MCF 10A (cell line): ENCODE measurements at places on chromosomes 5 and 9. TPM values are rescaled to one million over a fixed set of nuclear protein-coding genes. Genes with fewer than 3 reads are reported as not detected.

- H3K36me3 ChIP-seq = no peaks in the 10 kb centered on the region
- no peak overlapping the region for H3K27ac ChIP-seq
- H3K4me3 ChIP-seq = no peak overlapping the region
- peaks cover 25% of the 10 kb centered on the region for H3K4me1 ChIP-seq
- H3K27me3 ChIP-seq = no peaks in the 10 kb centered on the region
- peak; percentile 83 for DNase-seq
These were observed 21.7 kb downstream of the F2RL2 start for GRCh38 chr5:76601470-76601869.

DNA sequence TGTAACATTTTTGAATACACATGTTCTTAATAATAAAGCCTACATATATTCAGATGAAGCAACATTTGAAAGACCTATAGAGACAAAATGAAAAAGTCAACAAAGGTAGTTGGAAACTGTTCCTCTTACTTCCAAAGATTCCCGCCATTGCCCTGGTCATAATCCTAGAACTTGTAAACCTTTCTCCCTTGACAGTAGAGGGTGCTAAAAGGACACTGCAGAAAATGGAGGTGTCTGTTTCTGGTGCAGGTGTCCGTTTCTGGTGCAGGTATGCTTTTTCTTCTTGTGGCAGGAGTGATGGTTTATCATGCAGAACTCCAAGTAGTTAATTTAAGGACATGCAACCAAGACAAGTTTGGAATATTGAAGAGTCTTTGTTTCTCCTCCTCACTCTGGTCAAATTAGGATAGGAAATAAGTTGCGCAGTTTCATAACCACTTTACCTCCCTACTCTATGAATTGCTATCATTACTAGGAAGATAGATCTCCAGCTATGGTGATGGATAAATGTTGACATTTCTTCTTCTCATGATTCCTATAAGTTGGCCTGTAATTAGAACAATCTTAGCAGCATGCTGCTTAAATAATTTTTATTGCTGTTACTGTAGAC is 56.0 kb upstream of the FAM174A start:
- no peak overlapping the region for H3K4me3 ChIP-seq
- no peaks in the 10 kb centered on the region for H3K4me1 ChIP-seq
- no peak overlapping the region for H3K27ac ChIP-seq
- DNase-seq = peak; percentile 76
- no peaks in the 10 kb centered on the region for H3K27me3 ChIP-seq

Gene ZDHHC11B
- total RNA-seq = 0.17 TPM in 1 of 2 replicates, not detected in the other

- H3K27me3 ChIP-seq = no peaks in the 10 kb centered on the region
- peaks cover 28% of the 10 kb centered on the region for H3K36me3 ChIP-seq
- peaks cover 51% of the 10 kb centered on the region for H3K4me1 ChIP-seq
- DNase-seq = no peak
These were observed 18.1 kb downstream of the PRRC2B start for GRCh38 chr9:131411719-131412681.

GRCh38 chr5:180470966-180471582 is 23.1 kb upstream of the CNOT6 start:
- no peak overlapping the region for H3K27ac ChIP-seq
- no peak overlapping the region for H3K4me3 ChIP-seq
- no peaks in the 10 kb centered on the region for H3K27me3 ChIP-seq
- DNase-seq = peak; percentile 72
- H3K4me1 ChIP-seq = peaks cover 18% of the 10 kb centered on the region
- no peaks in the 10 kb centered on the region for H3K36me3 ChIP-seq

GRCh38 chr5:134552301-134552700 is 26.8 kb downstream of the JADE2 start:
- H3K36me3 ChIP-seq = peaks cover 85% of the 10 kb centered on the region
- H3K27ac ChIP-seq = peak overlapping the region; percentile 91
- peak overlapping the region; percentile 33 for H3K4me3 ChIP-seq
- peaks cover 53% of the 10 kb centered on the region for H3K4me1 ChIP-seq

Gene PALM2AKAP2
- 5.3 and 9.1 TPM in 2 replicates for total RNA-seq

DNA sequence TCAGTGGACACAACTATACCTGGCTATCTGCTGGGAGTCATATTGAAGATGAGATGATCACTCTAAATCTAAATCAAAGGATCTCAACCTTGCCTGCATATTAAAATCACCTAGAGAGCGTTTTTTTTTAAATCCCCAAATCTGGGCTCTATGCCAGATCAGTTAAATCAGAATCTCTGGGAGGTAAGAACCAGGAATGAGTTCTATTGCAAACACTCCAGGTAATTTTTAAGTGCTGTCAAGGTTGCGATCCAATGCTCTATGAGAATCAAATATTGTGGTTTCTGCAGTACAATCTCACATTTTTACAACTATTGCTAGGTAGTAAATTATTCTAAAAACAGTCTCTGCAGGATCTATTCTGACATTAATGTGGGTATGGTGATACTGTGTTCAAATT is 202.3 kb upstream of the OR13F1 start:
- H3K4me1 ChIP-seq = peaks cover 6% of the 10 kb centered on the region
- H3K27me3 ChIP-seq = no peaks in the 10 kb centered on the region
- no peak overlapping the region for H3K4me3 ChIP-seq
- H3K36me3 ChIP-seq = no peaks in the 10 kb centered on the region

Gene EIF4E1B
- not detected in 2 replicates for total RNA-seq

GRCh38 chr5:115321309-115321708 is 24.9 kb upstream of the CCDC112 start:
- DNase-seq = peak; percentile 22
- no peaks in the 10 kb centered on the region for H3K36me3 ChIP-seq
- no peak overlapping the region for H3K27ac ChIP-seq
- H3K4me3 ChIP-seq = no peak overlapping the region

DNA sequence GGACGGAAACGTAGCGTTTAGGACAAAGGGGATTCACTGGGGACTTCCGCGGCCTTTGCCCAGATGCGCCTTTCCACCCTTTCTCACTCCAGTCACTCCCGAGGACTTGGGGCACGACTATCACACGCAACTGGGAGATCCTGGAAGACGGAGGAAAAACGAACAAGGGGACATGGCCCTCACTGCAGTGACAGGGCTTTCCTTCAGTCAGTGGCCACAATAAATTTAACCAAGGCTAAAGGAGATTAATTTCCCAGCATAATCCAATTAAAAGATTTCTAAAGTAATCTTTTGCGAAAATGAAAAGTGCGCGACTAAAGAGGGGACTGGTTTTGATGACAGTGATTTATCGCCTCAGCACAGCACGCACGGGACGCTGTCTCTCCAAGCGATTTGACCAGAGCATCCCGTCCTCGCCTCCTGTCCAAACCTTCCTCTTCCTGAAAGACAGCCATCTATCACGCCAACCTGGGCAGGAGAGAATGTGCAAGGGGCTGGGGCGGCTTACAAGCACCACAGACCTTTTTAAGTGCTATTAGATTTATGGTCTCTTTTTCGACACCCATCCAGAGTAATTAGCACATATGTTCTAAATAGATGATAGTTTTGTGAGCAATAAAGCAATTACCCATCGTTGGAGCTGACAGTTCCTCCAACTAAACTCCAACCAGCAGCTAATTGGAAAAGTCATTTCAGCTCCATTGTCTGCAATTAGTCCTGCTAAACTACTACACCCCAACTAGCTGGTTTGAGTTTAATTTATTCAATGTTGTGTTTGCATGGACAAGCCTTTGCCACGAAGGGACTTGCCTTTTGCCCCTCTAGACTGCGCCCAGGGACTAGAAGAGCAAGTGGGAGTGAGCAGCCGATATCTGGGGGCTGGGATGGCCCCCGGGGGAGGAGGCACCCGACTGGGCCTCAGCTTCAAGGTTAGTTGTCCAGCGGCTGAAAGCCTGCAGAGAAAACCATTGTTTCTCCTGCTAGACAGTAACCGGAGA is 7.4 kb downstream of the NR2F1-AS1 start:
- H3K4me3 ChIP-seq = no peak overlapping the region
- H3K27me3 ChIP-seq = no peaks in the 10 kb centered on the region
- DNase-seq = no peak
- no peaks in the 10 kb centered on the region for H3K36me3 ChIP-seq
- H3K27ac ChIP-seq = no peak overlapping the region

GRCh38 chr9:76153902-76154629 is 240.2 kb downstream of the RFK start:
- no peak overlapping the region for H3K4me3 ChIP-seq
- no peaks in the 10 kb centered on the region for H3K27me3 ChIP-seq
- no peaks in the 10 kb centered on the region for H3K4me1 ChIP-seq
- H3K36me3 ChIP-seq = no peaks in the 10 kb centered on the region
- H3K27ac ChIP-seq = no peak overlapping the region

Gene FAM221B
- not detected in 2 replicates for total RNA-seq

DNA sequence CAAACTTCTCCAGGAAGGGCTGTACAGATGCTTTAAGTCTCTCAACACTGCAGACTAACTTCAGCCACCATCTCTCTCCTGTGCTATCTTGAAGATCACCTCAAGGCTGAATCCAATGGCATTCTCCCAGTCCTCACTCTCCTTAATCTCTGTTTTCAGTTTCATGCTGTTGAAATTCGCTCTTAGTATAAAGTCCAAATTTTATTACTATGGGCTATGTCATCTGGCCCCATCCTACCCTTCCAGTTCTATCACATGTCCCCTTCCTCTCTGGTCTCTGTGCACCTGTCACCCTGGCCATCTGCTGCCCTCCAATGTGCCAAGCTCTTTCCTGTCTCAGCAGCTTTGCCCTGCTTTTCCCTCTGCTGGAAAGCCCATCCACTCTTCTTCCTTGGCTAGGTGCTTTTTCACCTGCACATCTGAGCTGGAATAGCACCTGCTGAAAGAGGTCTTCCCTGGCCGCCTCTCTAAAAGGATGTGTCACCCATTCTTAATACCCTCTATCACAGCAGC is 284.7 kb upstream of the MAP3K1 start:
- DNase-seq = no peak
- H3K4me3 ChIP-seq = no peak overlapping the region
- H3K36me3 ChIP-seq = no peaks in the 10 kb centered on the region
- peak overlapping the region; percentile 10 for H3K27ac ChIP-seq
- H3K4me1 ChIP-seq = peaks cover 28% of the 10 kb centered on the region
- H3K27me3 ChIP-seq = no peaks in the 10 kb centered on the region

GRCh38 chr5:179734536-179735164 is 2.0 kb downstream of the MAML1 start:
- H3K4me1 ChIP-seq = peaks cover 35% of the 10 kb centered on the region
- H3K27me3 ChIP-seq = no peaks in the 10 kb centered on the region
- H3K27ac ChIP-seq = peak overlapping the region; percentile 58
- H3K36me3 ChIP-seq = peaks cover 47% of the 10 kb centered on the region

GRCh38 chr5:7663808-7664207 is 187.1 kb downstream of the CFAP90 start:
- no peak for DNase-seq
- peaks cover 9% of the 10 kb centered on the region for H3K4me1 ChIP-seq
- no peaks in the 10 kb centered on the region for H3K36me3 ChIP-seq
- no peak overlapping the region for H3K4me3 ChIP-seq
- no peaks in the 10 kb centered on the region for H3K27me3 ChIP-seq

Gene STK32A
- total RNA-seq = 3.3 and 11.4 TPM in 2 replicates

DNA sequence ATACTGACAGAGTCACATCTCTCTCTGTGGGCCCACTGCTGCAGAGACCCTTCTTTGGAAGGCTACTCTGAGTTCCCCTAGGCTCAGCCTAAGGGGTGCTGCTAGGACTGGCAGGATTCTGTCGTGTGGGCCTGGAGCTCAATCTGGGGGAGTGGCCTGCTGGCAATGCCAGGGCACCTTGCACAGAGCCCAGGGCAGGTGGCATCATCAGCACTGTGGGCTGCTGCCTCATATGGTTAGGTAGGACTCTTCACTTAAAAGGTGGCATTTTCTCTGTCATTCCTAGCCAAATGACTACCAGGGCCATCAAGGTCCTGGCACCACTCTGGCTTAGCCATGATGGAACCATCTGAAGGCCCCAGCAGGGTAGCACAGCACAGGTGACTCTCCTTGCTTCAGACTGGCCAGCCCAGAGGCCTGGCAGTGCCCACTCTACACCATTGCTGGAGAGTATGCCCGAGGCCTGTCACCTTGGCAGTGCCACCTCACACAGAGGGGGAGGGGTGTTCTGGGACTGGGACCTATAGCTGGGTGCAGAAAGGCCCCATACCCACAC is 21.9 kb downstream of the PITX1 start:
- no peaks in the 10 kb centered on the region for H3K4me1 ChIP-seq
- peaks cover 5% of the 10 kb centered on the region for H3K36me3 ChIP-seq
- no peak for DNase-seq
- no peak overlapping the region for H3K27ac ChIP-seq

DNA sequence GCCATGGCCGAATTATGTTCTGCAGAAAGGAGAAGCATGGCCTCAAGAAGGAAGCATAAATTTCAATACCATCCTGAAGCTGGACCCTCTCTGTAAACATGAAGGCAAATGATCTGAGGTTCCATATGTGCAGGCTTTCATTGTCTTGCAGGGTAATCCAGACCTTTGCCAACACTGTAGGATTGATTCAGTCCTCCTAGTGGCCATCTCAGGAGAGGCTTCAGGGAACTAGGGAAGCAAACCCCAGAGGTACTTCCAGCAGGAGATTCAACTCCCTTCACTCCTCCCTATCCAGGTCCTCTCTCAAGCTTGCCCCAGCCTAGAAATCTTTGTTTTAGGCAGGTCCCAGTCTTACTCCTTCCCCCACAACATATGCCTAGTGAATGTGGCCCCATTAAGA is 99.3 kb upstream of the HCN1 start:
- H3K36me3 ChIP-seq = no peaks in the 10 kb centered on the region
- no peaks in the 10 kb centered on the region for H3K27me3 ChIP-seq
- DNase-seq = no peak
- no peak overlapping the region for H3K27ac ChIP-seq

GRCh38 chr5:175047048-175047447 is 322.7 kb downstream of the MSX2 start:
- peaks cover 6% of the 10 kb centered on the region for H3K36me3 ChIP-seq
- no peak overlapping the region for H3K4me3 ChIP-seq
- no peaks in the 10 kb centered on the region for H3K4me1 ChIP-seq
- no peaks in the 10 kb centered on the region for H3K27me3 ChIP-seq
- no peak overlapping the region for H3K27ac ChIP-seq

Gene CYLC2
- not detected in 2 replicates for total RNA-seq

DNA sequence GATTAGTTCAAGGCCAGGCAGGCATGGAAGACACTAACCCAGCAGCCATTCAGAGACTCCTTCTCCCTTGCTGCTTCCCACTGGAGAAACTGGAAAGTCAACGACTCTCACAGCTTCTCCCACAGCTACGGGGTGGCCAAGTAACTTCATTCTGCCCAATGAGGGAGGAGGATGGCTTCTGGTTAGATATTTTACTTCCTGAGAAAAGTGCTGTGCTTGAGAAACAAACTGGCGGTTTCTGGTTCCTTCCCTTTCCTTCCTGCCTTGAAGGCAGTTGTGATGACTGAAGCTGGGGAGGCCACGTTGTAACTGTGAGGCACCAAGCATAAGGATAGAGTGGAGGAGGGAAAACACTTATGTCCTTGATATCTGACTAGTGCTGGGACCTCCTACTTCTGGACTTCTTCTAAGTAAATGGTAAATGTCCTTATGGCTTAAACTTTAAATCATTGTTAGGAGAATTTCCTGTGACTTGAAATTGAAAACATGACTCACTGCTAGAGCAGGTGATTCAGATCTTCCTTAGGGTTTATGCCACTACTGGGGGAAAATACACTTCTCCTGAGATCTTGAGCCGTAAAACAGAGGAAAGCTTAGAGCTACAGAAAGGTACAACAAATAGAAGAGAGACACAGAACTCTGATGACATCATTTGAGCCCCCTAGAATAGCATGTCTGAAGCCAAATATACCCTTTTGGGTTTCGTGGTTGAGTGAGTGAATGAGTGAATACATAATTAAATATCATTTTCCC is 3.1 kb upstream of the GNPDA1 start:
- H3K27ac ChIP-seq = peak overlapping the region; percentile 63
- peaks cover 7% of the 10 kb centered on the region for H3K36me3 ChIP-seq
- no peak overlapping the region for H3K4me3 ChIP-seq
- DNase-seq = peak; percentile 61
